ENCODE measurements at places on chromosomes 6 and 20. TPM values are rescaled to one million over a fixed set of nuclear protein-coding genes. Genes with fewer than 3 reads are reported as not detected.

NEURL2 gene
- total RNA-seq: 1.1 TPM

HAO1 gene
- not detected for total RNA-seq

SMIM8 gene
- 11.1 TPM for total RNA-seq

CDYL gene
- total RNA-seq: 49.8 TPM

HLA-DPA1 gene
- total RNA-seq: 718 TPM

CLPSL2 gene
- not detected for total RNA-seq

CNR1 gene
- 4.4 TPM for total RNA-seq

OR2B6 gene
- total RNA-seq: not detected

All from activated B cell treated with CpG ODN at 0.5 μM for 24 hours (primary cell).